Stimulated activated CD8-positive, alpha-beta memory T cell treated with anti-CD3 and anti-CD28 coated beads, Interleukin-4, amount 100 ng/mL, for 24 hours (primary cell): ENCODE measurements at places on chromosomes 3 and 15.

DNA sequence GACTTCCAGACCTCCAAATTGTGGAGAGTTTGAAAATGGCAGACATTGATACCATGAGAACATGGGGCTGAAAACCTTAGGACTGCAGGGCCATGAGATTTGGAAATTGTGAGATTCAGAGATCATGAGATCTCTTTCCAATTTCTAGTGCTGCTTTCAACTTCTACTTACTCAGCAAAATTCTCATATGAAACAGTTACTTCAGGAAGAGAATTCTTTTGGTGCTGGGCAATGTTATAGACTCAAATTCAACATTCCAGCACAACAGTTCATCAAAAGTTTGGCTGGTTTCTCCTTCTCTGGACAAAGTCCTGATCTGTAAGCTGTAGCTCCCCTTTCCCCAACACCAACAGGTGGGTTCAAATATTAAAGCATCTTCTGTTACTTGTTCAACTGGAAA lies 506.9 kb upstream of the NECTIN3 start:
- no peak for DNase-seq

GRCh38 chr15:80929689-80930088 lies 59.9 kb downstream of the MESD start:
- DNase-seq: no peak

DNA sequence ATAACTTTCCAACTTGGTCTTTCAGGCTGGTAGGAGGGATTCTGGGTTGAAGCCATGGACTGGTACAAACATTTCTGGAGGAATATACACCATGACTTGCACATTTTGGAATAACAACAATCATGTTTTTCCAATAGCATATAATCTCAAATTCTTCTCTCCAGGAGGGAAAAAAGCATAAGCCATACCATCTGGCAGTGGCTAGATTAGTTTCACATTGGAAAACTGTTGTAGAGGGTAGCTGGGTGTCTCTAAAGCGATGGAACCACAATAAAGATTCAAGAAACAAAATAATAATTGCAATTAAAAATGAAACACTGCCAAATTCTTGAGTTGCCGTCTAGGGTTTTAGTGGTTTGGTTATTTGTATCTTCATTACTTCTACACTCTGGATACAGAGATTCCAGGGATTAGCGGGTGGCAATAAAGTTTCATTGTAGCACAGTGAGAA lies 278.5 kb upstream of the RASGRP1 start:
- DNase-seq: no peak

- DNase-seq: no peak
Measured at GRCh38 chr15:75023872-75024636, 664 bp downstream of the PPCDC start.

DNA sequence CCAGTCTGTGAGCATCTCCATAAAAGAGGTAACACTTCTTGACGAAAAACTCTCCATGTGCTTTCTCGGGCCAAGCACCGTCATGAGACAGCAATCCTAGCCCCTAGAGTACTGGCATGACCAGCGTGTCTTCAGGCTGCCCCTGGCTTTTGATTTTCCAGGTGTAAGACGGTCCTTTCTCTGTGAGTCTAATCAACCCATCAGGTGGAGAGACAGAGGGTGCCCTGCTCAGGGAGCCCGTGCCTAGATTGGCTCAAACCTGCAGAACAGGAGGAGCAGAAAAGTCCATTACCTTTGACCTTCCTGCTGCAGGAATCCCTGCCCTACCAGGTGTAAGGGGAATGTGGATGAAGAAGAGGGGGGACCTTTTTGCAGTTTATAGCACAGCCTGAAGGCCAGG lies 109.5 kb upstream of the CHRM5 start:
- DNase-seq: no peak

DNA sequence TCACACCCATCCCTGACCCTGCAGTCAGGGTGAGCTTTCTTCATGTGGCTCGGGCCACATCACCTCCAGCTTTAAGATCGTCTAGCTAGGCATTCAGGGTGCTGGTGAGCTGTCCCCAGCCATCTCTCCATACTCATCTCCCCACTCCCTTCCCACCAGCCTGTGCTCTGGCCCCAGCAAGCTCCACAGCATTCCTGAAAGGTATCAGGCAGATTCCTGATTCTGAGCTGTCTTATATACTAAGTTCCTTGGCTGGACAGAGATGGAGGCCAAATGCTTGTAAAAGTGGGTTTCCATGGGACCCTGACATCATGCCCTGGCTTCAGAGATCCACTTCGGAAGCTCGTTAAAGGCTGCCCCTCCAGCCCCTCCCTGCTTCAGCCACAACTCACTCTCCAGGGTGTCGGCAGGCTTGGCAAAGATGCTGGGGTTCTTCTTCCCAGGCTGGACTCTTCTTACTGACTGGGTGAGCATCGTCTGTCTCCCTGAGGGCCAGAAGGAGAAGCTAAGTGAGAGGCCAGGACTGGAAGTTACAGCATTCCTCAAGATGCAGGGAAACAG lies 3.9 kb downstream of the CILP start:
- DNase-seq: no peak

DNA sequence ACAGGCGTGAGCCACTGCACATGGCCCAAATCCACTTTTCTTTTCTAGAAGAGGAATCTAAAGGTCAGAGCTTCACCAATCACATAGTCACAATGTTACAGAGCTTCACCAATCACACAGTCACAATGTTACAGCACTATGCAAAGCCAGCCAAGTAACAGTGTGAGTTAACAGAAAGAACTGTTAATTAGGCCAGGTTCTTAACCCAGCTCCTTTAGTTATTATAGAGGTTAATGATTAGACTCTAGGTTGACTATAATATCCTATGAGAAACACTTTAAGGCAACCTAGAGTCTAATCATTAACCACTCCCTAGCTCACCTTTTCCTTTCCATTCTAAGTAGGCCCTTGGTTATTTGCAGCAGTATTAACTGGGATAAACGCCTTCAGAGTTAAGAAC lies 54.0 kb downstream of the TASOR start:
- DNase-seq: no peak

DNA sequence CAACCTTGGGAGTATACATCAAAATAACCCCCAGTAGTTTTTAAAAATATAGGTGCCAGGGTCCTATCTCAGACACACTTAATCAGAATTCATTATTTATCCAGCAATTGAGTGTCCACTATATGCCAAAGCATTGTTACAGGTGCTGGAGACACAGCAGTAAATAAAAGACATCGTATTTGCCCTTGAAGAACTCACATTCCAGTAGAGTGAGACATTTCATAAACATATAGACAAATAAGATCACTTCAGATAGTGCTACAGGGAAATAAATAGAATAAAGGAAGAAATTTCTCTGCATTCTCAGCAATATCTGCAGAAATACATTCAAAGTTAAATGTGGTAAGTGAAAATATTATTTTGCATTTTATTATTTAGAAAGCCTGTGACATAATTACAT lies 34.1 kb upstream of the ANKRD28 start:
- DNase-seq: no peak
